ENCODE measurements at places on chromosomes 16 and 17. TPM values are rescaled to one million over a fixed set of nuclear protein-coding genes. Genes with fewer than 3 reads are reported as not detected.
A peak's percentile ranks its signal among the peaks of the same experiment; 100 is the strongest.

DNA sequence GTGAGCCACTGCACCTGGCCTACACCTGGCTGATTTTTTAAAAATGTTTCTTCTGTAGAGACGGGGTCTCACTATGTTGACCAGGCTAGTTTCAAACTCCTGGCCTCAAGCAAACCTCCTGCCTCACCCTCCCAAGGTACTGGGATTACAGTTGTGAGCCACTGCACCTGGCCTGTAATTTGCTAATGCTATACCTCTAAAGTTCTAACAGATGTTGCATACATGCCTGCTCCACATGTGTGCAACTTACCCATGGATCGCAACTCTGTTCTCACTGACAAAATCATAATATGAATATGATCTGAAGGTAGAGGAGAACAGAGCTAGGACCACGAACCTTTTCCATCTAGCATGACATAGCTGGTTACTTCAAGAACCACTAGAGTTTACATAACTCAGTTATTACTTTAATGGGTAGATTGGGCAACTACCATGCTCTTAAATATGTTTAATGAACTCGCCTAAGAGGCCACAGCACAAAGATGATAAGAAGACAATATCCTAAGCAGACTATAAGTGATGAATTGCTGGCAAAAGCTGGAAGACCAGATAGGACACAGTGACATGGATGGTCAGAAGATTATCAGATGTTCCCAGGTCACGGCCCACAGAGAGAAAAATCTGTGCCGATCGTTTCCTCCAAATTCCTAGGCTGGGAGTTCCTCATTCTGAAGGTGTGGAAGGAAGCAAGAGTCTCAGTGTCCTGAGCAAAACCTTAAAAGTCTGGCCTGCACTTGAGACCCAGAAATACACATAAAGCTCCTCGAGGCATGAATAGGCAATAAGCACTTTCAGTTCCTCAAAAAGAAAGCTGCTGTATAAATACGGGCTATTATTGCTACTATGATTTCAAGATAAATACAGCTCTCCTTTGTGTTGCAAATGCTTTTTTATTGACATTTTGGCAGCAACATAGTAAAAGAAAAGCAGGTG, 53.6 kb upstream of the ICAM2 start:
- H3K36me3 ChIP-seq: peaks cover 26% of the 10 kb centered on the region
- peaks cover 18% of the 10 kb centered on the region for H3K4me1 ChIP-seq
- H3K27me3 ChIP-seq: no peaks in the 10 kb centered on the region

- no peaks in the 10 kb centered on the region for H3K27me3 ChIP-seq
- H3K4me1 ChIP-seq: peaks cover 4% of the 10 kb centered on the region
These were observed 2.5 kb upstream of the CYB561 start for GRCh38 chr17:63448655-63449054.

- H3K27ac ChIP-seq: no peak overlapping the region
- H3K36me3 ChIP-seq: no peaks in the 10 kb centered on the region
- H3K4me1 ChIP-seq: peaks cover 7% of the 10 kb centered on the region
- 0 out of 2 replicates have a peak, but pooled peaks cover 3% of the 10 kb centered on the region for H3K27me3 ChIP-seq
These were observed 19.5 kb downstream of the PLLP start for GRCh38 chr16:57264950-57265371.

DNA sequence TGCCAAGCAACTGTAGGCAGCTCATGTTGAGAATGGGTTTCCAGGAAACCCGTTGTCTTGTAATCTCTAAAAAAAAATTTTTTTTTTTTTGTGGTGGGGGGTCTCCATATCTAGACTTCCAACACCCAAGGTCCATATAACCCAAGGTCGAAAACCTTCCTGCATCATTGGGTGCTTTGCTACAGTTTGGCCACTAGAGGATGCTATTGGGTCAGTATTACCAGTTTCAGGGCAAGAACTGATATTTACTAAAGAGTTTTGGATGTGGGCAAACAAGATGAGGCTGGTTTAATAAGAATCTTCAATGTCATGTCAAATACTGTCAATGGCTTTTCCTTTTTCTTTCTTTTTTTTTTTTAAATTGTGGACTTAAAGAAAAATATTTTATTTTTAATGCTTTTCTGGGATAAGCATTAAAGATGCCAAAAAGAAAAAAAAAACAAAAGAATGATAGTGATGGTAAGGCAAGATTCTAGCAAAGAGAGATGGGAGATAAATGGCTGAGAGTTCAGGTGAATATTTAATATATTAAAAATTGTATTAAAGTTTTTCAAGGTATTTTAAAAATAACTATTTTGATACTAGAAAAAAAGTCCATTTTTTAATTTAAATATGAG, 62.2 kb downstream of the DHRS7C start:
- no peak overlapping the region for H3K27ac ChIP-seq
- H3K4me3 ChIP-seq: no peak overlapping the region
- H3K4me1 ChIP-seq: no peaks in the 10 kb centered on the region
- DNase-seq: peak; percentile 61

DNA sequence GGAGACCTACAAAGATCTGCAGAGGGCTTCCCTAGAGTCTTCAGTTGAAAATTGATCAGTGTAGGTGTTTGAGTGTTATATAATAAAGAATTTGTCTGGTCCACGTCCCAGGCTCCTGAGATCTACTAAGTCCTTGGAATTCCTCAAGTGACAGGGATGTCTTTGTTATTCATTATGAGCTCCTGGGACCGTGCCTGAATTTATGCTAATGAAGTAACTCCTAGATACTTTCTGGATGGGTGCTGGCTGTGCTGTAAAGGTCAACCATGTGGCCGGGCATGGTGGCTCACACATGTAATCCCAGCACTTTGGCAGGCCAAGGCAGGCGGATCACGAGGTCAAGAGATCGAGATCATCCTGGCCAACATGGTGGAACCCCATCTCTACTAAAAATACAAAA, 43.7 kb downstream of the CDC27 start:
- H3K27ac ChIP-seq: no peak overlapping the region
- peaks cover 68% of the 10 kb centered on the region for H3K36me3 ChIP-seq
- H3K4me1 ChIP-seq: no peaks in the 10 kb centered on the region
- no peak overlapping the region for H3K4me3 ChIP-seq
- H3K27me3 ChIP-seq: no peaks in the 10 kb centered on the region

- no peaks in the 10 kb centered on the region for H3K4me1 ChIP-seq
- no peak overlapping the region for H3K27ac ChIP-seq
- H3K27me3 ChIP-seq: no peaks in the 10 kb centered on the region
- no peaks in the 10 kb centered on the region for H3K36me3 ChIP-seq
- no peak for DNase-seq
These were observed 54.0 kb downstream of the TMEM132E start for GRCh38 chr17:34633351-34633750.

- peaks cover 77% of the 10 kb centered on the region for H3K4me1 ChIP-seq
- H3K27ac ChIP-seq: no peak overlapping the region
- DNase-seq: peak; percentile 36
- no peaks in the 10 kb centered on the region for H3K36me3 ChIP-seq
- no peaks in the 10 kb centered on the region for H3K27me3 ChIP-seq
These were observed 5.3 kb downstream of the ARHGAP17 start for GRCh38 chr16:25009822-25010221.

GRCh38 chr17:17824783-17825614, 11.8 kb downstream of the SREBF1 start:
- peaks cover 31% of the 10 kb centered on the region for H3K4me1 ChIP-seq
- DNase-seq: peak; percentile 72
- H3K36me3 ChIP-seq: no peaks in the 10 kb centered on the region
- no peak overlapping the region for H3K4me3 ChIP-seq
- no peak overlapping the region for H3K27ac ChIP-seq
- H3K27me3 ChIP-seq: no peaks in the 10 kb centered on the region

- no peak overlapping the region for H3K4me3 ChIP-seq
- no peaks in the 10 kb centered on the region for H3K36me3 ChIP-seq
- no peak overlapping the region for H3K27ac ChIP-seq
- H3K4me1 ChIP-seq: no peaks in the 10 kb centered on the region
These were observed 157.7 kb downstream of the MSI2 start for GRCh38 chr17:57413848-57414651.

- no peaks in the 10 kb centered on the region for H3K27me3 ChIP-seq
- H3K4me3 ChIP-seq: no peak overlapping the region
- no peaks in the 10 kb centered on the region for H3K36me3 ChIP-seq
These were observed 6.0 kb downstream of the GAA start for GRCh38 chr17:80107231-80108021.

- no peak for DNase-seq
- H3K36me3 ChIP-seq: no peaks in the 10 kb centered on the region
- H3K27ac ChIP-seq: peak overlapping the region; percentile 61
- peak overlapping the region; percentile 76 for H3K4me3 ChIP-seq
These were observed 1.6 kb downstream of the ZFHX3 start for GRCh38 chr16:73046202-73046848.

DNA sequence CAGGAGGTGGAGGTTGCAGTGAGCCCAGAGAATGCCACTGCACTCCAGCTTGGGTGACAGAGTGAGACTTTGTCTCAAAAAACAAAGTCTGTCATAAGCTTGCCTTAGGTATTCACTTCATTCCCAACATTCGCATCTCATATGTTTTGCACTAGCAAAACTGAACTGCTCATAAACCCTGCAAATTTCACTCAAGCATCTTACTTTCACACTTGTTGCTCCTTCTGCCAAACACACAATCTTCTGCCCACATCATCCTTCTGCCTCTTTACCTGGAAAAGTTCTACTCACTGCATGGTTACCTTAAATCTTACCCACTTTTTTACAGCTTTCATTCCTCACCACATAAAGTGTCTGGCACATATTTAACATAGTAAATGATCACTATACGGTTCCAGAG, 152.5 kb downstream of the USP22 start:
- H3K27me3 ChIP-seq: peaks cover 5% of the 10 kb centered on the region
- no peak overlapping the region for H3K4me3 ChIP-seq
- H3K4me1 ChIP-seq: no peaks in the 10 kb centered on the region
- H3K36me3 ChIP-seq: no peaks in the 10 kb centered on the region

DNA sequence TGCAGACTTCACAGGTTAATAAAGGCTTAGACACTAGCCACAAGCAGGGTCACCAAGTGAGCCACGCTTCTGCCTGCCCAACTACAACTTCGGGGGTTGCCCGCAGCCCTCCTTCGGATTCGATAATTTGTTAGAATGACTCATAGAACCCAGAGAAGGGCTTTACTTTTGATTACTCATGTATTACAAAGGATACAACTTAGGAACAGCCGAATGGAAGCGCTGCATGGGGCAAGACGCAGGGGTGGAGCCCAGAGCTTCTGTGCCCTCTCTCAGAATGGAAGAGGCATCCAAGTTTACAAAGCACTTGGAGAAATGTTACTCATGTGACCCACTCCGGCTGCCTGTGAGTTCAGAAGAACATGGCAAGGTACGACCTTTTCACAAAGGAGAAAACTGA, 7.5 kb upstream of the CDH5 start:
- 0 out of 2 replicates have a peak overlapping the region, but pooled peaks have one; percentile 16 for H3K4me3 ChIP-seq
- peaks cover 16% of the 10 kb centered on the region for H3K27me3 ChIP-seq
- DNase-seq: peak; percentile 90
- H3K27ac ChIP-seq: no peak overlapping the region
- no peaks in the 10 kb centered on the region for H3K36me3 ChIP-seq

DNA sequence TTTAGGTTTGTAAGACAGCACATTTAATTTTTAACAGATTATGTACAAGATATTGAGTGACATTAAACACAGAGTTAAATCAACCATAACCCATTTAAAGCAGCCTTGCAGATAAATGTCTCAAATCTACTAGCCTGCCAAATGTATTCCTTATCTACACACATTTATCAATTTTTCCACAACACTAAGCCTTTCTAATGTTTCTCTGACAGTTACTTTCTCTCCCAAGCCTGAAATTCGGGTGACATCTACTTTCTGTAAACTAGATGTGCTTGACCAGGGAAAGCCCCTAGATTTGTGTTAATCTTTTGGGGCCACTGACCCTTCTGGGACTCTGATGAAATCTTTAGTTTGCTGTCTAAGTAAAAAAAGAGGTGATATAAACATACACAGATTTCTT, 69.0 kb downstream of the CDH13 start:
- H3K27ac ChIP-seq: no peak overlapping the region
- no peaks in the 10 kb centered on the region for H3K27me3 ChIP-seq
- no peak overlapping the region for H3K4me3 ChIP-seq
- no peaks in the 10 kb centered on the region for H3K36me3 ChIP-seq

- no peak for DNase-seq
- H3K27ac ChIP-seq: no peak overlapping the region
- H3K4me3 ChIP-seq: no peak overlapping the region
- H3K27me3 ChIP-seq: peaks cover 84% of the 10 kb centered on the region
- no peaks in the 10 kb centered on the region for H3K36me3 ChIP-seq
These were observed 2.0 kb downstream of the NEUROD2 start for GRCh38 chr17:39605492-39606433.

GRCh38 chr16:30139583-30140481, 16.8 kb upstream of the MAPK3 start:
- no peaks in the 10 kb centered on the region for H3K36me3 ChIP-seq
- no peaks in the 10 kb centered on the region for H3K27me3 ChIP-seq
- DNase-seq: no peak
- no peak overlapping the region for H3K27ac ChIP-seq

GRCh38 chr17:3474212-3474611, 1.6 kb upstream of the ASPA start:
- no peak overlapping the region for H3K4me3 ChIP-seq
- peak; percentile 32 for DNase-seq
- H3K36me3 ChIP-seq: no peaks in the 10 kb centered on the region
- no peaks in the 10 kb centered on the region for H3K4me1 ChIP-seq
- no peaks in the 10 kb centered on the region for H3K27me3 ChIP-seq

DNA sequence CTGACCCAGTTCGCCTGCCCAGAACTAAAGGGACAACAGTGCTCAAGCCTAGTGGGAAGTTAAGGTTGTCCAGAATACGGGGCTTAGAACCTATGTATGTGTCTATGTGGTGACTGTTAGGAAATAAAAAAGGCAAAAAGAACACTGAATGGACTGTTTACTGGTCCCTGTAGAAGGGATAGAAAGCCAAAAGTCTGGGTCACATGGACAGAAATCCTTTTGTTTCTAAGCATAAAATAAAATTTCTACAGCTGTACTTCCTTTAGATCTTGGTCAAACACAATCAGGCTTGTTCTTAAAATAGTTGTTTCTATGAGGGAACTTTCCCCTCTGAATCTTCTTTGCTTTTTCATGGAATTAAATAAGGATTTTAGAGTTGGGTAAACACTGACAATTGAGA, 212.8 kb downstream of the LGALS9B start:
- H3K36me3 ChIP-seq: no peaks in the 10 kb centered on the region
- H3K27me3 ChIP-seq: no peaks in the 10 kb centered on the region
- no peak overlapping the region for H3K27ac ChIP-seq
- H3K4me1 ChIP-seq: no peaks in the 10 kb centered on the region

- peaks cover 24% of the 10 kb centered on the region for H3K4me1 ChIP-seq
- no peaks in the 10 kb centered on the region for H3K27me3 ChIP-seq
- H3K27ac ChIP-seq: no peak overlapping the region
- H3K36me3 ChIP-seq: no peaks in the 10 kb centered on the region
- no peak overlapping the region for H3K4me3 ChIP-seq
These were observed 228.1 kb downstream of the BCAS3 start for GRCh38 chr17:60905709-60906108.

CCP110 gene
- 9.0 TPM for polyA plus RNA-seq

OSGIN1 gene
- 6.3 TPM for polyA plus RNA-seq

C16orf74 gene
- polyA plus RNA-seq: 7.0 TPM

EFCAB5 gene
- 0.41 TPM for polyA plus RNA-seq

AANAT gene
- not detected for polyA plus RNA-seq

TPSAB1 gene
- polyA plus RNA-seq: not detected

Data from GM23248 (cell line).